ENCODE measurements at places on chromosomes 5 and 9.

GRCh38 chr9:38026840-38027527 is 42.0 kb downstream of the SHB start:
- DNase-seq: no peak

DNA sequence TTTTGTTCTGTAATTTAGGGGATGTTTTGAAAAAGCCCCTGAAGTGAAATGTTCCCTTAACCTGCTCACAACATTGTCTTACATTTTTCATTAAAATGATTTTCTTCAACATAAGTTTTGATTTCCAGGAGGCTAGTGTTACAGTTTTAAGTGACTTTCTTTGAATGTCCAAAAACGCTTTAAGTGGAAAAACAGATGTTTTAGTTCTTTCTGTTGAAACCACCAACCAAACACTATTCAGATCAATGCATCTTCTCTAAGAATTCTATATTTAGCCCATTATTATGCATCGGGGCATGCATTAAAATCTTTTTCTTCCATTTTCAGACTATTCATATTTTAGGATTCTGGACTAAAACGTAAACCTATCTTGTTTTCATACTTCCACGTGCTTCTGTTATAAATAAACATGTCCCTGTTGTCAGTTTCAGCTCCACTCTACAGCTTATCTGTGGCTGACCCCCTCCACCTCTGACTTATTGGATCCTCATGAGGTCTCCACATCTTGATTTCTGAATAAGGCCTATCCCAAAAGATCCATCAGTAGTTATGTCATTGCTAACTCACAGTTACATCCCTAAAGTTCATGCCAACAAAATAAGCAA is 882.3 kb upstream of the SEMA6A start:
- DNase-seq: no peak

- DNase-seq: no peak
Measured at GRCh38 chr5:6805841-6806240, 92.6 kb downstream of the TENT4A start.

DNA sequence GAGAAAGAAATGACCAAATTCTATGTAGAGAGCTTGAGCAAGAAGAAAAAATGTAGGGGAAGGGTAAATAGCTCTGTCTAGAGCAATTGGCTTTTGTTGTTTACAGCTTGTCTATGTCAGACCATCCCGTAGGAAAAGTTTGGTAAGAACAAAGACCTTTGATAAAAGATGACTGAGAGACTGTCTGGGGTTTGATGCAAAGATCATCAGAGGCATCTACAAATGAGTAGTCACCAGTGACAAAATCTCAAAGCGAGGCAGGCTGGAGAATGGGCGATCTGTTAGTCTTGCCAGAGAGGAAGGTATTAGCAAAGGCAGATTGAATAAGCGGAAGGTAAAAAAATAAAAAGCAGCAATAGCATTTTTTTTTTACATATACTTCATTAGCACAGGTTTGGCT is 125.0 kb upstream of the RASGRF2 start:
- peak; percentile 42 for DNase-seq

DNA sequence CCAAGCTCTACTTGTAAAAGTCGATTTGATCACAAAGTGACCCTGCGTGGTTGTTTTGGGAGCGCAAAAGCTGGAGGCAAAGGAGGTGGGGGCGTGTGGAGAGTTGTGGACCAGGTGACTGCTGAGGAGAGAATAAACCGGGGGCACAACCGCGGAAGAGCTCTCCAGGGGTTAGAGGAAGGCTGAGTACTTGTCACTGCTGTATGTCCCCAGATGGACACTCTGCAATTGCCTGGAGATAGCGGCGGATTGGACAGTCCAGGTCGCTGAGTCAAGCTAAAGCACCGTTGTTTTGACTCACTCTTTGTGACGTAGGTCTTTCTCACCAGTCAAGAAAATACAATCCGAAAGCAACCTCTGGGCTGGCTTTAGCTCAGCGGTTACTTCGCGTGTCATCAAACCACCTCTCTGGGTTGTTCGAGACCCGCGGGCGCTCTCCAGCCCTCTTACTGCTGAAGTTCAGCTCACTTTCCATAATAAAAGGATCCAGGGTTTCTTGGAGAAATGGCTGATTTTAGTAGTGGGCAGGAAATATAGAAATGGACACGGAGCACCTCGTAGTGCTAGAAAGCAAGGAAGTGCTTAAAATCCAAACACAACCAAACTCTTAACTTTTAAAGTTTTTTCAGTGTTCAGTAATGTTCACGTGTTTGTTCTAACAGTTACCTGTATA is 25.7 kb downstream of the ZMAT2 start:
- DNase-seq: peak; percentile 38

DNA sequence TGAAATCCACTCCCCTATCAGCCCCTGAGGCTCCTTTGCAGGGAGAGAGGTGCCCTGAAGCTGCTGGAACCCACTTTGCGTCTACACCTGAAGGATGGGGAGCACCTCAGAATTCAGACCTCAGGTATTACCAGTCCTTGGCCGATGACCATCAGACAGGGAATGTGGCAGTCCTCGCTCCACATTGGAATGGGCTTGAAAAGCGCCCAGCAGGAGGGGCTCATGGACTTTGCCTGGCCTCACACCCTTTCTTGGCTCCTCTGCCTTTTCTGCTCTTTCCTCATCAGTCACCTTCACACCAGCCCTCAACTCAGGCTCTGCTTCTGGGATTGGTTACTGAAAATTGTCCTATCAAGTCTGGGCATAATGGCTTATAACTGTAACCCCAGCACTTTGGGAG is 83.9 kb downstream of the BARX1 start:
- DNase-seq: no peak

DNA sequence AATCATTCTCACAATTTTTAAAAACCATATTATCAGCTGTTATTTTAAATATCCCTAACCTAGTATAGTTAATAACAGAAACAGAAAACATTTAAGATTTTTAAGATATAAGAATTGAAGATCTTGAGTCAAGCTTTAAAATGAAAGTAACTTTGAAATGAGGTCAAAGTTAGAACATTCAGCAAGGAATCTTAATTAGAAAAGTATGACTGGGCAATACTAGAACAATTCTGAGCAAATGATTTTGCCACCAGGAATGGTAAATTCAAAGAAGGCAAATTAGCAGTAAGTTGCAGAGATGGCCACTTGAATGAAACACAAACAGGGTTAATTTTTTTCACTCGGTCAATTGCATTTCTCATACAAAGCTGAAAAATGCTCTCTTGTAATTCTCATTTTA is 117.9 kb downstream of the NXNL2 start:
- DNase-seq: no peak

GRCh38 chr5:134803821-134804220 is 41.9 kb upstream of the C5orf24 start:
- DNase-seq: no peak

DNA sequence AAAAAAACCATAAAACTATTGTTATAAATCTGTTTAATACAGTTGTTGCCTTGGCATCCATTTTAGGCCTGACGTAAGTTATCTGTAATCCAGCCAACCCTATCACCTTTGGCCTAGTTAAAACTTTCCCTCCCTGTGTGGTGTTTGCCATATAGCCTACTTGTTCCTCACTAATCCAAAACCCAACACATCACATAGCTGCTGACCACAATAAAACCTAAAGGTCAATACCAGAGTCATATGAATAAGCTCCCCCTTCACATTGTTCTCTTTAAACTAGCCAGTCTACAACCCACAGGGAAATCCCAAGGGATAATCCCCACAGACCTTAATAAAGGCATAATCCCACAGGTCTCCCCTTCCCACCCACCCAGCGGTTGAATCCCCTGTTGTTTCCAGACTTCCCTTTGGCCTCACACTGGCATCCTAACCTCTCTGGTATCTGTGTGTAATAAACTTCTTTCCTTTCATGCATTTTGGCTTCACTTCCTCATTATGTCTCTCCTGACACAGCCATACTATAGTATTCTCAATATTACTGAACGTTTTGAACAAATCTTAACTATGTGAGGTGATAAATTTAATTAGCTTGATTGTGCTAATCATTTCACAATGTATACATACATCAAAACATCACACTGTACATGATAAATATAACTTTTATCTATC is 50.8 kb downstream of the DTWD2 start:
- DNase-seq: no peak
